ENCODE measurements at places on chromosomes 1 and 21.

- no peak for DNase-seq
Measured at GRCh38 chr1:63976006-63976405, 202.2 kb downstream of the ROR1 start.

DNA sequence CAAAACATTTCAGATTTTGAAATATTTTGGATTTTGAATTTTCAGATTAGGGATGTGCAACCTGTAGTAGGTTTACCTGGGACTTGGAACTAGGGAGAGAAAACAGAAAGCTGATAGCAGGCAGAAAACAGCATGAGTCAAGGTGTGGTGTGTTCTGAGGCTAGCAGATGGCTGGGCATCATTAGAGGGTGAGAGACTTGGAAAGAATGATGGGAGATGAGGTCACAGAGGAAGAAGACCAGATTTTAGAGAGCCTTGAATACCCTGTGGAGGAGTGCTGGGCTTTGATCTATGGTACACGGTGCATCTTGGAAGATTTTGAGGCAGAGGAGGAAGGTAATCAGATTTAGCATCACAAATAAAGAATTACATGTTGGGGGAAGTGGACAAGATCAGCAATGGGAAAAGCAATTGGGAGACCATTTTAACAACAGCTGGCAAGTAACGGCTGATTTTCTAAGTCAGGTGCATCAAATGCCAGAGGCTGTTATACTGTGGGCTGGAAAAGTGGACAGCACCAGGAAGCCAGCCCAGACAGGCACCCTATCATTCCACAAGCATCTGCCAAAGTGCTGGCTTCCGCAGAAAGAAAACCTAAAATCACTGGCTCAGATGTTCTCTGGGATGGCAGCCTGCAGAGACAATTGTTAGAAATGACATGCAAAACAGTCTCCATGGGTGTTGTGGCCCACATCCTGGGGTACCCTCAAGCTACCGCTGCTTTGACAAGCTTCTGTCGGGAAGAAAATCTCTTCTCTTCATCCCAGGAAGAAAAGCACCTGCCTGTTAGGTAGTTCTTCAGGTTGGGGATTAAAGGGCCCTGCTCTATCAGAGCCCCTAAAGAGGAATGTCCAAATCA is 30.9 kb upstream of the CAMK1G start:
- DNase-seq = no peak

GRCh38 chr1:153928245-153928644 is 5.5 kb upstream of the GATAD2B start:
- no peak for DNase-seq

DNA sequence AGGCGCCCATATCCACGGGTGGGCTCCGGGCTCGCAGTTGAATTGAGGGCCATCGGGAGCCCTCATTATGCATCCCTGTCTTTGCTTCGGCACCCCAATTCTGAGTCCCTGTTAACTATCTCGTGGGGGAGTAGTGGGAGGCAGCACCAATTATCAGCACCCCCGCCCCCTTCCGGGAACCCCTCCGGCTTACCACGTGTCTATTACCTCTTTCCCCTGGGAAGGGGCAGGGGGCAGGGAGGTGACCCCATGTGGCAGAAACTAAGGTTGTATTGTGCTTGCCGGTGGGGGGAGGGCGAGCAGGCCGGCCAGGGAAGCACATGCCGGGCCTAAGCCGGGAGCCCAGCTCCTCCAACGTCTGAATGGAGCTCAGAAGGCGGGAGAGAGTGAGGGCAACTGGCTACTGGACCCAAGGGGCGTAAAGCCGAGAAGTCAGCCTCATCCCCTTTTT is 1.0 kb downstream of the LIN28A start:
- no peak for DNase-seq

GRCh38 chr1:43934101-43934985 is 742 bp downstream of the ARTN start:
- DNase-seq = peak; percentile 27

Measured in stimulated activated CD8-positive, alpha-beta memory T cell treated with anti-CD3 and anti-CD28 coated beads, Interleukin-7, amount 100 ng/mL, for 1 hour (primary cell).